ENCODE measurements at places on chromosomes 1 and 21.
A peak's percentile ranks its signal among the peaks of the same experiment; 100 is the strongest.

DNA sequence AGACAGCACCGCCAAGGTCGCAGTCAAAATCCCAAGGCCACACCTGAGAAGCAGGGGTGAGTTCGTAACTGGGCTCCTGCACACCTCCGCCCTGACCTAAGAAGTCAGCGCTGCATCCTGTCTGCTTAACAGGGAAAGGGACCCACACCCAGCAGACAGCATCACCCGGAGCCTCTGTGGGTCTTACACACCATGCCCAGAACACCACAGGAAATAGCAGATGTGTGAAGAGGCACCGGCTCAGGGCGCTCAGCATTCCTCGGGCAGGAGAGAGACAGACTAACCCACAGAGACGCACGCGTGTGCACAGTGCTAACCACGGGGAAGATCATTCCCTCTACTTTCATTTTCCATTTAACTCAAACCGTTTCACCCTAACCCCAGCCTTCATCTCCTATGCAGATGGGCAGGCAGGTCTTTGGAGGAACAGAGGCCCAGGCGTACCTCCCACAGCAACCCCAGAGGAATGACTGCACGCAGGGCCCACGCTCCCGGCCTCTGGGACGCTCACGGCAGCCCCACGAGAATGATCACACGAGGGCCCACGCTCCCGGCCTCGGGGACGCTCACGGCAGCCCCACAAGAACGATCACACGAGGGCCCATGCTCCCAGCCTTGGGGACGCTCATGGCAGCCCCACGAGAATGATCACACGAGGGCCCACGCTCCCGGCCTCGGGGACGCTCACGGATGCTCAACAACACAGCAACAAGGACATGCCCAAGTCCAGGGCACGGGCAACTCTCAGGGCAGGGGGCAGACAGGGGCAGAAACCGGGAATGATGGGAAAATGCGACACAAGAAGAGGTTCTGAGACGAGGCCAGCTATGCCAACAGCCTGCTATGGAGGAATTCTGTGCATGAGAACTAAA lies 20.9 kb downstream of the POFUT2 start:
- DNase-seq: no peak

- DNase-seq: no peak
Measured at GRCh38 chr1:82919837-82920236, 1079.1 kb downstream of the TTLL7 start.

GRCh38 chr1:215792446-215792845 lies 225.3 kb downstream of the KCTD3 start:
- no peak for DNase-seq

DNA sequence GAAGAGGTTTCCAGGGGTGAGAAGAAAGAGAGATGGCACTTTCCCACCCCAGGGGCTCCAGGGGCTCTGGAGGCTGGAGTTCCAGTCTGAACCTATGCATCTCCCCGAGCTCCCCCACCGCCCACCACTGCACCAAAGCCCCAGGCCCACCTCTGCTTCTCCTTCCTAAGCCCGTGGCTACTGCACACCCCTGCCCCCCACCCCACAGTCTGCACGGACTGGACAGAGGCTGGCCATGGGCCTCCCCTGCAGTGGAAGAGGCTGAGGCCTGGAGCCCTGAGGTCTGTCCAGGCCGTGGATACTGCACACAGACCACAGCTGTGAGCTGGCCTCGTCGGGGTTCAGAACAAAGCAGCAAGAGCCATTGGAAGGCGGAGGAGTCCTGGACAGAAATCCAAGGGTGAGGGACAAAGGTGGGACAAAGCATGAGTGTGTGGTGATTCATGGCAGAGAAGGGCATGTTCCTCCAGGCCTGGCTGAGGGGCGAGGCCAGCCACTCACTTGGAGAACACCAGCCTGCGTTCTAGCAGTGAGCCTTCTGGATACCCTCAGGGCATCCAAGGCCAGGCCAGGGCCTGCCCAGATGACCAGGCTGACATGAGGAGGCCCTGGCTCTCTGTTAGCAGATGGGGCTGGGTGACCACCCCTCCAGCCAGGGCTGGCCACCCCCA lies 244.8 kb upstream of the VAMP3 start:
- DNase-seq: peak; percentile 20

DNA sequence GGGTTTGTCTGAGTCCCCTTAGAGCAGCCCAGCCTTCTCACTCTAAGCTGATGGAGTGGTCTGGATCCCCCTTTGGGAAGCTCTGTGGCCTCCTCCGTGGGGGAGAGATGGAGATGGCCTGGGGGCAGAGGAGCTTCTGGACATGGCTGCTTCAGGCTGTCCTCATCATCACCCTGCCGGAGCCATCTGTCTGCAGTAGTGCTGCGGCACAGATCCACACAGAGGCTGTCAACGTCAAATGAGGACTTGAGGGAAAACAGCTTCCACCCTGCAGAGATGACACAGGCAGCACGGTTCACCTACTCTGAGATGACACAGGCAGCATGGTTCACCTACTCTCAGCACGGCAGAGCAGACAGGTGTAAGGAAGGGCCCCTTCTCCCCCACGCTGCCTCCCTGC lies 134.3 kb downstream of the IGSF21 start:
- no peak for DNase-seq

- DNase-seq: no peak
Measured at GRCh38 chr1:109814223-109814622, 50.5 kb upstream of the EPS8L3 start.

- DNase-seq: peak; percentile 28
Measured at GRCh38 chr1:34781071-34781843, at the start of gene GJB3. TSS of gene GJB3 (plus strand) at chr1:34781214. CDS start at chr1:34784763, 3,549 bp downstream.

- peak; percentile 74 for DNase-seq
Measured at GRCh38 chr1:203442821-203443220, 32.8 kb upstream of the PRELP start.

DNA sequence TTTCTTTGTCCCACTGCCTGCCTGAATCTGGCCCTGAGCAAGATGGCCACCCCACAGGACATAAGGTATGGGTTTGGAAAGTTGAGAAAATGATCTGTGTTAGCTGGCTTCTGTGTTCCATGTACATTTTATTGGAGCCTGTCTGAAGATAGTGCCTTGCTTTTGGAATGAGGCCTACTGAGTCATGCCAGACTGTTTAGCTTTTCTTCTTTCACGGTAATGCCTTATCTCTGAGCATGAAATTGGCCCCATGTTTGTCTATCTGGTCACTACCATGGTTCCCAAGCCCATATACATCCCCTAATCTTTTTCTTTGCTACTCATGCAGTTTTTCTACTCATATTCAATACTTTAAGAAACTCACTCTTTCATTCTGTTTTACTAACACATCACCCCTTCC lies 85.1 kb upstream of the LMO4 start:
- peak; percentile 10 for DNase-seq

DNA sequence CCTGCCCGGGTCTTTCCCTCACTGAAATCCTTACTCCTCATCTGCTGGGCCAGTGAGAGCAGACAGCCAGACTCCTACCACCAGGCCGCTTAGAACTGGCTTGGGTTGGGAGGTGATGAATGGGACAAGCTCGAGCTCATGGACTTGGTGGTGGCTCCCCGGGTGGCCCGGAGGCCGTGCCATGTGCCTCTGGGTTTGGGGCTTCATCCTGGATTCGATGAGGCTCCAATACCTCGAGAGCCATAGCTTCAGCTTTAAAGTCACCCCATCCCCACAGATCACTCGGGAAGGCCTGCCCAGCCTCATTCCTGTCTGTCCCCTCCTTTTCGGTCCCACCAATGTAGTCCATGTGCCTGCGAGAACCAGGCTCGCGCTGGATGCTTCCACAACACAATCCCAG lies 51.5 kb downstream of the MYOM3 start:
- DNase-seq: no peak

DNA sequence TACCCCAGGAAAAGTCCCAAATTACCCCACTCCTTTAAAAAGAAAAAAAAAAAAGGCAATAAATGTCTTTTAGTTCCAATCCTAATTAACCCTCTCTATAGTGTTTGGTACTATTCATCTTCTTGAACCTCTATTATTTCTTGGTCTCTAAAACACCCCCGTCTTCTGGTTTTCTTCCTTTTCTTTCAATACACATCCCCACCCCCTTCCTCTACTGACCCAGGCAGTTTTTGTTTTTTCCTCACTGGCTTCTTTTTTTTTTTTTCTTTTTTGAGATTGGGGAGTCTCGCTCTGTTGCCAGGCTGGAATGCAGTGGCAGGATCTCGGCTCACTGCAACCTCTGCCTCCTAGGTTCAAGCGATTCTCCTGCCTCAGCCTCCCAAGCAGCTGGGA lies 26.1 kb downstream of the EGLN1 start:
- no peak for DNase-seq

- DNase-seq: peak; percentile 52
Measured at GRCh38 chr1:168582688-168583336, 6.4 kb downstream of the XCL1 start.

DNA sequence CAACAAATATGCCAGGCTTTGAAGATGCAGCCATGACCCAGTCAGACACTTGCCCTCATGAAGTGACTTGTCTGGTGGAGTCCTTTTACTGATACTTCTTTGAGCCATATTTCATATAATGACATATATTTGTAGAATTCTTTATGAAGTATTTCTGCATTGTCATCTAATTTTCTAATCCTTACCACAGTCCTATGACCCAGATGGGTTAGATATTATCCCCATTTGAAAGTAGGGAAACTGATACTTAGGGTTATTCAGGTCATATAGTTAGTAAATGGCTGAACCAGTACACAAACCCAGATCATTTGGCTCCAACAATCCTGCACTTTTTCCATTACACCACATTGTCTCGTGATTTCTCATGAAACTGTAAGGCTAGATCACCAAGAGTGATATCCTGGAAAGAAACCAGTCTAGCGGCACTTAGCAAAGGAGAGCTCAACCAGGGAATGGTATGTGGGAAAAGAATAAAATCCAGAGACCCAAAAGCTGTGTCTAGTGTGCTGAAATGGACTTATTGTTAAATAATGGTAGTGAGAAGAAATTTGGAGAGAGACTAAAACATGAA lies 49.6 kb downstream of the ZFYVE9 start:
- no peak for DNase-seq

- DNase-seq: no peak
Measured at GRCh38 chr1:18385239-18385790, 95.4 kb upstream of the KLHDC7A start.

DNA sequence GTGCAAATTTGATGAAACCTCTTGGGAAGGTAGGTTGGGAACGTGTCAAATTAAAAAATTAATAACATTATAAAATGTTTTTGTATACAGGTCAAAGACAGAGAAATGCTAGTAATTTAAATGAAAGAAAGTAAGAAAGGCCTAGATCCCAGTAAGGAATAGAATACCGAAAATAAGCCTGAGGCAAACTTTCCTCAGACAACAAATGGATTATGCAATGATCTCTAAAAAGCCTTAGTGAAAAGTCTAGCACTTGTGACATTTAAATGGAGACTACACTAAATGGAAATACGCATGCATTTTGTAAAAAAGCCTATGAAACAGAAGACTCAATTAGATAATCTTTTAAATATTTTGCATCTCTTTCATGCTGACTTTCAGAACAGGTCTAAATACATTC lies 138.5 kb upstream of the ZNHIT6 start:
- no peak for DNase-seq

DNA sequence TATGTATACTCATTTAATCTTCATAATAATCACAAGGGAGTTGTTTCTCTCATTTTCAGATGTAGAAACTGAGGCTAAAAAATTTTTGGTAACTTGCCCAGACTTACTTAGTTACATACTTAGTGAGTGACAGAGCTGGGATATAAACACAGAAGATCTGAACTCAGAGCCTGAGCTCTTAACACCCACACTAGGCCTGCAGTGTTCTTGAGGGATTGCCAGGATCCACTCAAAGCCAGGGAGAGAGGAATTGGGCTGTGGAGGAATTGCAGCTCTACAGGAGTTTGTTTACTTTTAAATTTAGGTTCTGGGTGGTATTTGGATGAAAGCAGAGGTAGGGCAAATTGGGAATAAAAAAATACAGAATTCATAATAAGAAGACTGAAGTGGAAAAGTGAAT lies 515.1 kb upstream of the PLXNA2 start:
- DNase-seq: no peak

- DNase-seq: no peak
Measured at GRCh38 chr1:97980530-97980929, 59.7 kb upstream of the DPYD start.

- peak; percentile 87 for DNase-seq
Measured at GRCh38 chr1:59061876-59062275, 235.0 kb upstream of the FGGY start.

DNA sequence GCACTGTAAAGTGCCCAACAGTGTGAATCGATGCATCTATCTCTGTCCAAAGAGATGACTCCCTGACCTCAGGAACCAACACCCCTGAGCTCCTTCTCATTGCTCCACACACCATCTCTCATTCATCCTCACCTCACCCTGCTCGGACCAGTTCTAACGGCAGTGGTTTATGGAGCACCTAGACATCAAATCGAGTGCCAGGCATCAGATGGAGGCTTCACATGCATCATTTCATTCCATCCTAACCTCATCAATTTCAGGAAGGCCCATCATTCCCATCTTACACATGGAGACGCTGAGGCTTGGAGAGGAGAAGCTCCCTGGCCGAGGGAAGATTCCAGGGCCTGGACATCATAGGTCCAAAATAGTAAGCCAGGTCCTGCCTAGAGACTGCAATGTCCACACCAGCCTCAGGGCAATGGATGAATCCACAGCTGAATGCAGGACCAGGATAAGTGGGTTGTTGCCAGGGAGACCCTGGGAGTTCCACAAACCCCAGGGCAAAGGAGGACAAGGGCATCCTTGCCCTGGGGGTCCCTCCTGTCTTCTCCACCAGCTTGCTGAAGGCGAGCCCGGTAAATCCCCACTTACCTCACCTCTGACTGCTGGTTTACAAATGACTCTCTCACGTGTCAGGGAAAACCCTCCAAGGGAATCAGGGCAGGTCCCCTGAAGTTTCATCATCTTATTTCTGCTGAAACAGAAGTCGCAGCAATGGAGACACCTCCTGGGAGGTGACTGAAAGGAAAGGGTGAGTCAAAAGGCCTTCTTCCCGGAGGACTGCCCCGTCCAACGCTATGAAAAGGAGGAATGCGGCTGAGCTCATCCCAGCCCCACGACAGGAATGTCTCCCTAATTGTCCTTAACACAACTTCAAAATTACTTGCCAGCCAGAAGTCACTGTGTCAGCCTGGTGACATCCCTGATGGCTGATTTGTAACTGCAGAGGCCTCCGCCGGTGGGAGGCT lies 9.0 kb upstream of the IFFO2 start:
- DNase-seq: peak; percentile 83

DNA sequence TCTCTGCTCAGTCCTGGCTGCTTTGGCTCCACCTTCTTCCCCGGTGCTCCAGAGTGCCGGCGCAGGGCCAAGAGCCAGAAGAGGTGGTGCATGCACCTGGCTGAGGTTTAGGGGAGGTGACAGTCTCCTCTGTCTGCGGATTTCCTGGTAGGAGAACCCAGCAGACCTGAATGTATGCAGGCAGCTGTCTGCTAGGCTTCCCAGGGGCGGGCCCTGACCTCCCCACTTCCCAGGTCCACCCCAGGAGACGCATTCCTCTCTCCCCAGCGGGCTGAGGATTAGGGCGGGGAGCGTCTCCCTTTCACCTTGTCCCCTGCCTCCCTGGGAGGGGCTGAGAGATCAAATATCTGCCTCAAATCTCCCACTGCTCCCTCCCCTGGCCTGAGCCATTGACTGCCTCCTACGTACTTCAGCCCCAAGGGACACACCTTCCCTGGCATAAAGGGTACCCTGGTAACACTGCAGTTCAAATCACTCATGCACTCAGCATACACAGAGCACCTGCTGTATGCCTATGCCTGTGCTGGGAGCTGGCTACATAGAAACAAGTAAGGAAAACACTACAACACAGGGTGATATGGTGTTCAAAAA lies 27.5 kb downstream of the DMBX1 start:
- no peak for DNase-seq

- DNase-seq: no peak
Measured at GRCh38 chr1:2591581-2592261, 5.1 kb downstream of the PRXL2B start.

- no peak for DNase-seq
Measured at GRCh38 chr1:19420606-19421005, 64.7 kb downstream of the CAPZB start.

- DNase-seq: no peak
Measured at GRCh38 chr1:10657088-10657847, 139.2 kb downstream of the CASZ1 start.
